ENCODE measurements at places on chromosomes 12 and 14. TPM values are rescaled to one million over a fixed set of nuclear protein-coding genes. Genes with fewer than 3 reads are reported as not detected.

CLEC2B gene
- 24.3 TPM for total RNA-seq

RIN3 gene
- 6.1 TPM for total RNA-seq

DCAF11 gene
- total RNA-seq, result 41.8 TPM

PCED1B gene
- not detected for total RNA-seq

LGR5 gene
- 0.50 TPM for total RNA-seq

MMP19 gene
- total RNA-seq, result 37.2 TPM

NFYB gene
- total RNA-seq, result 43.9 TPM

DTX1 gene
- 2.5 TPM for total RNA-seq

MSI1 gene
- total RNA-seq, result not detected

GPR132 gene
- not detected for total RNA-seq

CATSPERB gene
- total RNA-seq, result not detected

STAB2 gene
- not detected for total RNA-seq

APOF gene
- not detected for total RNA-seq

PGF gene
- total RNA-seq, result 24.0 TPM

CFAP73 gene
- total RNA-seq, result not detected

PGAM5 gene
- total RNA-seq, result 17.5 TPM

GPR68 gene
- total RNA-seq, result 1.1 TPM

SLC38A4 gene
- total RNA-seq, result 0.12 TPM

CMAS gene
- 18.2 TPM for total RNA-seq

KRT81 gene
- total RNA-seq, result not detected

HCAR2 gene
- total RNA-seq, result not detected

FAM186B gene
- total RNA-seq, result 0.06 TPM

DNAI7 gene
- total RNA-seq, result 0.12 TPM

CNTN1 gene
- not detected for total RNA-seq

PPFIBP1 gene
- 72.3 TPM for total RNA-seq

GNB3 gene
- total RNA-seq, result 0.20 TPM

ZBTB42 gene
- 3.1 TPM for total RNA-seq

SLCO1B1 gene
- total RNA-seq, result not detected

MDM1 gene
- 3.7 TPM for total RNA-seq

PTGR2 gene
- total RNA-seq, result 10.3 TPM

TDRD9 gene
- 0.31 TPM for total RNA-seq

SLC39A5 gene
- total RNA-seq, result not detected

TSPAN8 gene
- 0.59 TPM for total RNA-seq
